ENCODE measurements at places on chromosomes 4 and X. TPM values are rescaled to one million over a fixed set of nuclear protein-coding genes. Genes with fewer than 3 reads are reported as not detected.

IL2RG gene
- not detected for total RNA-seq

DNA sequence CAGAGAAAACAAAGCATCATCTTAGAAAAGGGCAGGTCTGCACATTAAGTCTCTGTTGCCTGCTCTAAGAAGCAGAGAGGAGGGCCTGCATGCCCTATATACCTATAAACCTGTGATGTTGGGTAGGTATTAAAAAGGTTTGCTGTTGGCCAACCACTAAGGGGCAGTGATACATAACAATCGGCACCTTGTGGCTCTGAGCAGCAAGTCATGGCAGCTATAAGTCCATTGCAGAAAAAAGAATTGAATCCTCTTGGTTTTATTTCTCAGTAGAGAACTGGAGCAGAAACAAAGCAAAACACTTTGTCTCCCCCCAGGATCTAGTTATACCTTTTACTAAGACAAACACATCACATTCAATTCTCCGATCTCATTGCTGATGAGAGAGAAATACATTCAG is 1364.4 kb downstream of the STIM2 start:
- peak; percentile 61 for DNase-seq

MAOA gene
- total RNA-seq = 0.62 TPM

UCHL1 gene
- total RNA-seq = 3,870 TPM

DKK2 gene
- total RNA-seq = 0.87 TPM

DNA sequence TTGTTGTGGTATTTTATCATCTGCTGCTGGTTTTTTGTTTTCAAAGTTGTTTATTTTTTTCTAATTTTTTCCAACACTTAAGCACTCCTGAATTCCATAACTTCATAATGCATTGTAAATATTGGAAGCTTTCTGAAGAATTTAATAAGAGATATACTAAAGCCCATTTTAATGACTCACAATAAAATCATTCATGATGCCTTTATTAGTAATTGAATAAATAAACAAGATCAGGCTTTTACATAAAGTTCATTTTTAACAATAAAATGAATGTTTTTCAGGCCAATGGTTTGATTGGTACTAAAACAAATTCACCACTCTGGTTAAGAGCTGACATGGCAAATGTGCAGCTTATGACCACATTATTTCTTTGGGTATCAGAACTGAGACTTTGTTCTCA is 408.2 kb upstream of the SMIM31 start:
- no peak for DNase-seq

NSUN7 gene
- not detected for total RNA-seq

- DNase-seq = no peak
Measured at GRCh38 chr4:100969925-100970324, 377.4 kb downstream of the PPP3CA start.

DNA sequence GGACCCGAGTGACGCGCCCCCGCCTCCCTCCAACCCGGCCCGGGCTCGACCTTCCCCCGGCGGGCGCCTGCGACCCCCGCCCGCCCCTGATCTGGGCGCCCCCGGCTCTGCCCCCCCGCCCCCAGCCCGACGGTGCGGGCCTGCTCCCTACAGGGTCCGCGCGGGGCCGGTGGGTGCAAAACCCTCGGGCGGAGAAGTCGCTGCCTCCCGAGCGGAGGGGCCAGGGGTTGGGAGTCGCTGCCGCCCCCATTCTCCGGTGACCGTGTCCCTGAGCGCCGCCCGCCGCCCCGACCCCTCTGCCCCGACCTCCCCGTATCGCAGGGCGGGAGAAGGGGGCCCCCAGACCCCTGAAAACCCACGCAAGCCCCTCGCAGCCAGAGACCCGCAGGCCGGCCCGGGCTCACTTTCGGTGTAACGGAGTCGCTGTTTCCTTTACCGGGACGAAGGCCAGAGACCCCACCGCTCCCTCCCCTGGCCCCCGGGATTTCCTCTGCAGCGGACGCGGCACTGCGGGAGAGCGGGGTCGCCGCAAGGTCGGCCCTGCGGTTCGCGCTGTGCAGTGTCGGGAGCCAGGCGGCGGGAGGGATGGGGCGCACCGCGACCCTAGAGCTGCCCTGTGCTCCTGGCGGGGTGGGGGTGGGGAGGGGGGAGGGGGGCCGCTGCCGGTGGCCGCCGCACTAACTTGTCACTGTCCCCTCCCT is 729 bp upstream of the CPLX1 start:
- no peak for DNase-seq

DNA sequence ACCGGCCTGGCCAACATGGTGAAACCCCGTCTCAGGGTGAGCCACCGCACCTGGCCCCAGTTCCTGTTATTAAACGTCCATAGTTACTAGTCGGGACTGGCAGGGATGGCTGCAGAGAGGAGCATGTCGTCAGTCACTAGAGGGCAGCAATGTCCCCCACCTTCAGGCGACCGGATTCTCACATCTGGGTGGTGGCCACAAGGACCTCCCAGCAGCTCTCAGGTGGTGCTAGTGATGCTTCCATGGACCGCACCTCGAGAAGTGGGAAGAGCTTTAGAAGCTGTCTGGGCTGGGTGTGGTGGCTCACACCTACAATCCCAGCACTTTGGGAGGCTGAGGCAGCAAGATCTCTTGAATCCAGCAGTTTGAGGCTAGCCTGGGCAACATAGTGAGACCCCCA is 13.3 kb upstream of the IL3RA start:
- peak; percentile 74 for DNase-seq

TEX13C gene
- 0.14 TPM for total RNA-seq

GPR119 gene
- not detected for total RNA-seq

- DNase-seq = no peak
Measured at GRCh38 chr4:156889616-156890594, 81.7 kb downstream of the PDGFC start.

- DNase-seq = no peak
Measured at GRCh38 chrX:21700967-21701366, 42.8 kb upstream of the KLHL34 start.

All from H4 (cell line).